ENCODE measurements at places on chromosomes 7 and 10.

DNA sequence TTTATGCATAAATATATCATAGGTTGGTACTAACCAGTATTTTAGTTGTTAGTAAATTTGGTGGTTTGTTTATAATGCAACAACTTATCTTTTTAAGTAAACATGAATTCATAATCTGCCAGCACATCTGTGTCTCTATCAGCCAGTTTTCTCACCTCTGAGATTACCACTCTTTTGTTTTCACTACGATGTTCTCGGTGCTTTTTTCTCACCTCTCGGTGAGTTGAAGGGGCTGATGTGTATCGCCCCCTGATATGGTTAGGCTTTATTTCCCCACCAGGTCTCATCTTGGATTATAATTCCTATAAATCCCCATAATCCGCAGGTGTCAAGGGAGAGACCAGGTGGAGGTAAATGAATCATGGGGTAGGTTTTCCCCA is 114.1 kb downstream of the CAMK1D start:
- DNase-seq = no peak

GRCh38 chr7:38934536-38934935 is 25.5 kb upstream of the VPS41 start:
- no peak for DNase-seq

GRCh38 chr7:115306586-115306985 is 384.7 kb downstream of the MDFIC start:
- no peak for DNase-seq

DNA sequence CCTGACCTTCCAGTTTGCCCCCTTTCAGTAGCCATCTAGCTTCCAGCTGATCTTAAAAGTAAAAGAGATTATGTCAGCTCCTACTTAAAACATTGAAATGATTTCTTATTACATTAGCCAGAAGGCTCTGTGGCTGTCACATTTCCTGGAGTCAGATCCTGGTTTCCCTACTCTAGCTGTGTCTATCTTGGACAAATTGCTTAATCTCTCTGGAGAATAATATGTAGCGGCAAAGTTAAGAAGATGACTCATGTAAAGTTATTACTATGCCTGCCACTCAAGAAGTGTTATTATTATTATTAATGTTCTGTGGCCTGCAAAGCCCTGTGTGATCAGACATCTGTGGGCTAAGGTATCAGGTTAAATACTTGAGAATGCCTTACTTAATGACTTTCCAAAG is 107.2 kb downstream of the RUNDC3B start:
- no peak for DNase-seq

GRCh38 chr10:123221418-123221817 is 67.2 kb downstream of the BUB3 start:
- no peak for DNase-seq

GRCh38 chr10:131872011-131872826 is 28.6 kb upstream of the PPP2R2D start:
- no peak for DNase-seq

DNA sequence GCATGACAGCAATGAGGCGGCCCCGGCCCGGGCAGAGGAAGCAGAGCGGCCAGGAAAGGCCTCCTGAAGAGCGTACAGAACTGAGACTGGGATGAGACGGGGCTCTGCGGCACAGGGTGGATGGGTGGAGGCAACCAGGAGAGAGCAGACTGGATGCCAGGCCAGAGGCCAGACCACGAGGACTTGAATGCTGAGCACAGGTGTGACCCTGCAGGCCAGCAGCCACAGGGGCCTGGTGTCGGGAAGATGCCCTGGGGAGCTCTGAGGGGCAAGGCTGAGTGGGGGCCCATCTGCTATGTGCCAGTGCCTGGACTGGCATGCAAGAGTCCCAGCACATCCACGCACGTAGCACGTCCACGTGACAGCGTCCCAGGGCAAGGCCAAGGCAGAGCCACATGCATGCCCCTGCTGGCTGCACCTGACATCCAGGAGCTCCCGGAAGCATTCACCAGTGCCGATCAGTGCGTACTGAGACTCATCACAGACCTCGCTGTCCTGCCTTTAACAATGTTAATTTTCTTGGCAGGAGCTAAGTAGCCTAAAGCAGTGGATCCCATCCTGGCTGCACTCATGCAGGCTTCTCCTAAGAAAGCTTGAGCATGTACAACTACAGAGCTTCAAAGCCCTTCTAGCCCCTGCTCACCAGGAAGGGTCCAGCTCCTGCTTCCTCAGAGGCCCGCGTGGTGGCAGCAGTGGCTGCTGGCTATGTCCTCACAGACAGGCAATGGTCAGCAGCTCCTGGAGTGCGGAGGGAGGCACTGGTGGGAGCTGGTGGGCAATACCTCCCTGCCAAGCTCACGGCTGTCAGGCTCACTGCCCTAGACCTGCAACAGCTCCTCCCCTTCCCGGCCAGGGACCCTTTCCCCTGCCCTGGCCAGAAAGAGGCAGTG is 18.0 kb downstream of the GRID1 start:
- DNase-seq = no peak

DNA sequence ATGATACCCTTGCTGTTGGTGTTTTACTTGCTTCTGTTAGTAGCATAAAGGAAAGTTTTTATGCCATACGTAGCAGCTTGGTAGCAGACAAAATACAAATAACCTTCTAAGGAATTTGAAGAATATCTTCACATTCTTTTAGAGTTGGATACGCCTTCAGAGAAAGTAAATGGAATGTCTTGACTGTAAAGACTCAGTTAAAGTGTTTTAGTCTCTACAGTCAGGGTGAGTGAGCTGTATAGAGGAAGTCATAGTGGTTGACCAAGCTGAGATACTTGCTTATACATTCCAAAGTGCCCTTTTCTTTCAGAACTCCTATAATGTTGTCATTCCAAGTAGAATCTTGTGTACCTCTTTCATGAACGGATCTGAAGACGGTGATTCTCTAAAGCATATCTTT is 37.7 kb downstream of the RABGEF1 start:
- peak; percentile 52 for DNase-seq

- no peak for DNase-seq
Measured at GRCh38 chr7:142689439-142690120, 59.7 kb upstream of the PRSS1 start.

- peak; percentile 32 for DNase-seq
Measured at GRCh38 chr7:112994656-112995055, 92.0 kb downstream of the GPR85 start.

DNA sequence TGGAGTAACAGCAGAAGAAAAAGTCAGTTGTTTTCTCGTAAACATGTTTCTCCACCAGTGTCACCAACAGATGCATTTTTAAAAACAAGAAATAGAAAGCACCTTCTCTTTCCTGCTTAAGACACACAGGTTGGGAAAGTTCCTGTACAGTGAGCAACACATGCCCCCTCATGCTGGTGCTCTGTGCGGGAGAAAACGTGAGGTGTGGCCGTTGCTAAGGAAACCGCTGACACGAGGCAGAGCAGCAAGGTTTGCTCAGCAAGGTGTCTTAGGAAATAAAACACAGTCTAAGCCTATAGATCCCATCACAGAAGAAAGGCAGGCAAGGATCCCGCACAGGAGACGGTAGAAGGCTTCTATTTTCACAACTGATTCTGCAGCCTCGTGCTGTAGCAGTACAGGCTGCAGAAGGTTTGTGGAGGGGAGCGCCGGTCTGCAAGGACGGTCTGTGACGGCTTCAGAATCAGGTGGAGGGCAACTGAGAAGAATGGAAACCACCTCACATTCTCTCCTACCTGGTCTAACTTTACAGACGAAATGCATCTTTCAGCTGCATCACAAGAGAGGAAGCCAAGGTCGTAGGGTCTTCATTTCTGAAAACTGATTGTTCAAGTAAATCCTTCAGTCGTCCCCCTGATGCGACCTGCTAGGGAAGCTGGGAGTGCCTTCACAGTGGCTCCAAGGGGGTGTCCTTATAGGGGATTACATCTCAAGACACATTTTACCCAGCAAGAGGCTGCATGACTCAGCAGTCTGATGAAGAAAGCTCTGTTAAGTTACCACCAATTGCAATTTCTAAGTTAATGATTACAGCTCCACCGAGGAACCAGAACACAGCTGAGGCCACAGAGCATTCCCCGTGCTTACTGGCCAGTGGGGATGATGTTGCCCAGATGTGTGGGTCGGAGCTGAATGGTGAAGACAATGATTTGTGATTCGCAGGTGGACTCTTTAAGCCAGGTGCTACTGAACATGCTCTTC is 150.7 kb upstream of the KLF14 start:
- DNase-seq = no peak

GRCh38 chr10:15606377-15606776 is 113.3 kb downstream of the ITGA8 start:
- no peak for DNase-seq

DNA sequence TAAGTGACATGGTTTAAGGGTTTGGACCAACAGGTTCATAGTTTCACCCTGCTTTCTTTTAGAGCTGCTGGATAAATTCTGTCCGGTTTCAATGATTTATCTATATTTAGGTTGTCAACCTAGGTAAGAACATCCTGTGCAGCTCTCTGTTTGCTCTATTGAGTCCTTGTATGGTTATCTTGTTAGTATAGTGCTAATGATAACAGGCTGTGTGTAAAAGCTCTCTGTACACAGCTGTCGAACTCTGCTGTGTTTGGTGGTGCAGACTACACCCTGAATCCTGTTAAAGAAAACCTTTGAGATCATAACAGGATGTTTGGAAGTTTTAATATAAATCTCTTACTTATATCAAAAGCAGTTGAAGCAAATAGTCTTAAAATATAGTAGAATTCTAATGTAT is 219.2 kb downstream of the SDK1 start:
- DNase-seq = no peak

DNA sequence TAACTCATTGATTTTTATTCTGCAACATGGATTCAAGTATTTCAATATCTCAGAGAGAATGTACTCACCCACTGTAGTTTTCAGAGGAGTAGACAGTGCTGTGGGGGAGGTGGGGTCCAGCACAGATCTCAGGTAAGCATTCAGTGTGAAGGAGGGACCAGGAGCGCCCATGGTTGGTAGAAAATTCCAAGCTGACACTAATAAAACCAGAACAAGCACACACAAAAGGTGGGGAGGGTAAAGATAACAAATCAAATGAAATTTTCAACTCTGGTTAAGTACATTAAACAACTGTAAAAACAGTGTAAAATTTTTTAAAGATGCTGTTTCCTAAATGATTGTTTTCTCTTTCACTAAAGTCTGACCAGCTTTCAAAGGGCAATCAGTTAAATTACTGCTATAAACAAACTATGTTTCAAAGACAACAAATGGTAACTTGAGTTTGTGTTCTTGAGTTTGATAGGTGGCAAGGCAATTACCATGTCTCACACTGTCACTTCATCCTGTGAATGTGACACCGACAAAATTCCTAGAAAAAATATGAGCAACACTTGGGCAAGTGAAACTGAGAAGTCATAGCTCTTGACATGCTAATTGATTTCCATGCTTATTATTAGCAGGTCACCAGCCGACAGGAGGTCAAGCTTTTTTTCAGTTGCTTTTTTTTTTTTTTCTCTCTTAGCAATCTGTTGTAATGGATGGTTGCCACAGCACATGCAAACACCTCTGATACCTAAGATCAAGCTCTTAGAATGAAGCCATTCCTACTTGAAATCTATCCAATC is 205.8 kb upstream of the SLC26A5 start:
- DNase-seq = no peak

DNA sequence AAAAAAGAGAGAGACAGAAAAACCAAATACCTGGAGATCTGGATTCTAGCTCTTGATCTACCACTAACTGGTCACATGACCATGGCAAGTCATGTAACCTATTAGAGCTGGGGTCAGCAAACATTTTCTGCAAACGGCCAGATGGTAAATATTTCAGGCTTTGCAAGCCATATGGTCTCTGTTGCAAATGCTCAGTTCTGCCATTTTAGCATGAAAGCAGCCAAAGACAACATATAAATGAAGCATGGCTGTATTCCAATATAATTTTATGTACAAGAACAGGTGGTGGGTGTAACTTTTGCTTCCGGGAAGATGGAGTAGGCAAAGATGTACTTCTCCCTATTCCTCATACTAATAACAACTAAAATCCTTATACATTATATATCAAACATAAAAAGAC is 6.7 kb downstream of the FRA10AC1 start:
- no peak for DNase-seq

DNA sequence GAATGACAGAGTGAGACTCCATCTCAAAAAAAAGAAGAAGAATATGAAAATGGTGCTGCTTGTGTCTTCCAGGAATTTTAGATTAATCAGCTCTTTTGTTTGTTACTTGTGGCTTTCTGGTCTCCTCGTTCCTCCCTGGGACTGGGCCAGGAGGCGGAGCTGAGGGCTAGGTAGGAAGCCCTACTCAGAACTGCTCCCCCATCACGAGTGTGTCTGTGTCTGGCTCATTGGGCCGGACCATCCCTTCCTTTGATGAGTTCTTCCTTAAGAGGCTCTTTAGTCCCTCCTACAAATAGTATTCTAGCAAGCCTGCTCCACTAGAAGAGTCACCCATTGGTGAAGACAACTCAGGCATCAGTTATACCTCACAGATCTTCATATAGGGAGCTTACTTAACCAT is 56.8 kb upstream of the YAE1 start:
- no peak for DNase-seq

GRCh38 chr10:100775386-100775785 is 30.0 kb downstream of the PAX2 start:
- no peak for DNase-seq

- no peak for DNase-seq
Measured at GRCh38 chr7:29330136-29330535, 135.6 kb downstream of the CHN2 start.

DNA sequence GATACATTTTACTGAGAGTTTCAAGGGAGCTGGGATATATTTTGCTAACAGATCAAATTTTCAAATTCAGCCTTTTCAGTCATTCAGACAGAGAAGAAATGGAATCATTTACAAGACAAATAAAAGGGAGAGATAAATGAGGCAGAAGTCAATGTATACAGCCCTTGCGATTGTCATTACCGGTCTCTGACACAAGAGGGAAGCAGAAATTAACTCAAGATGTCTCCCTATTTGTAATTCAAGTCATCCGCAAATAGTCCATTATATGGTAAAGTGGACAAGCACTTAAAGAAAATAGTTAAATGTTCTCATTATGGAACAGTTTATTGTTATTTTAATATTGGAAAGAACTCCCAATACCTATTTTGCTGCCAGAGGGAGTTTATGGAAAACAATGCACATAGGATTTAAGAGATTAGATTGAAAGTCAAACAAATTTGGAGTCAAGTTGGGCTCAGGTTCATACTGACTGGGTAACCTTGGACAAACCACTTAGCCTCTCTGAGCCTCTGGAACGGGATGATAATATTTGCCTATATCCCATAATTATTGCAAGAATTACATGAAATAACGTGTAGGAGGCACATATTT is 89.3 kb upstream of the PRKCQ start:
- peak; percentile 21 for DNase-seq

GRCh38 chr7:21334906-21335305 is 93.0 kb upstream of the SP4 start:
- no peak for DNase-seq

DNA sequence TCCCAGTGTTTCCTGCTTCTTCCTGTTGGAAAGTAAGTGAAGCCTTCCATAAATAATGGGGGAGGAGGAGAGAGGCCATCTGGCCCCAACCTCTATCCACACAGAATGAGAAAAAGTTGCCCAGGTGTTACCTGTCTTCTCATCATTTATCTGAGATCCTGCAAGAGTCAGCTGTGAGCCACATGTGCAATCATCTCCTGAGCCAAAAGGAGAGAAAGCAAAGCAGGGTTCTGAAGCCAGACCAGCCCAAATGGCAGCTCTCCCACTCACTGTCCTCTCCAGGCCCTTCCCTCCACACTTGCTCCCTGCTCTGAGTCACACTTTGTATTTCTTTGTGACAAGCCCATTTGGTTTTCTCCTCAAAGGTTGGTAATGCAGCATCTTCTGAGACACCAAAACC is 65.9 kb downstream of the FAM204A start:
- DNase-seq = no peak

- no peak for DNase-seq
Measured at GRCh38 chr7:124557587-124557986, 208.0 kb downstream of the GPR37 start.

GRCh38 chr7:140857048-140857447 is 67.7 kb downstream of the BRAF start:
- DNase-seq = no peak
